MG63 (cell line): ENCODE measurements at places on chromosomes 16 and 17.

DNA sequence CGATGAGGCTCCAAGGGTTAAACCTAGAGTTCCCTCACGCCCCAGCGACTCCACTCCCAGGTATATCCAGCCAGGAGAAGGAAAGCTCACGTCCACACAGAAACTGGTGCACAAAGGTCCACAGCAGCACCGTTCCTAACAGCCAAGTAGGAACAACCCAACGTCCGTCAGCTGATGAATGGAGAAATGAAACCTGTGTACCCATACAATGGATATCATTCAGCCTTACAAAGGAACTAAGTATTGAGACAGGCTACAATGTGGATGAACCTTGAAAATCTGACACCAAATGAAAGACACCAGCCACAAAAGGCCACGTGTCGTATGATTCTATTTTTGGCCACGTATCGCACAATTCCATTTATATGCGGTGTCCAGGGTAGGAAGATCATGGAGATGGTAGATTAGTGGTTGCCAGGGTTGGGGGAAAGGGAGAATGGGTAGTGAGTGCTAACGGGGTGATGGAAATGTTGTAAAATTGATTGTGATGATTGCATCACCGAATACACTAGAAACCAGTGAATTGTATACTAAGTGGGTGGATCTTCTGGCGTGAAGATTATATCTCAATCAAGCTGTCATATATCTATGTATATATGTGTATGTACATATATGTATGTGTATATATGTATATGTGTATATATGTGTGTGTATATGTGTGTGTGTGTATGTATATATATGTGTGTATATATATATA, 30.1 kb downstream of the NLRC3 start:
- no peak for DNase-seq

GRCh38 chr16:4295581-4295980, 20.3 kb upstream of the GLIS2 start:
- peak; percentile 18 for DNase-seq

GRCh38 chr17:4182043-4182442, 39.0 kb downstream of the CYB5D2 start:
- DNase-seq, result no peak

- DNase-seq, result peak; percentile 41
Observed at GRCh38 chr17:82963104-82963950, 116.1 kb upstream of the METRNL start.

GRCh38 chr16:28845761-28846079, 428 bp downstream of the TUFM start:
- no peak for DNase-seq

GRCh38 chr17:79621151-79621943, 10.5 kb upstream of the RBFOX3 start:
- no peak for DNase-seq

DNA sequence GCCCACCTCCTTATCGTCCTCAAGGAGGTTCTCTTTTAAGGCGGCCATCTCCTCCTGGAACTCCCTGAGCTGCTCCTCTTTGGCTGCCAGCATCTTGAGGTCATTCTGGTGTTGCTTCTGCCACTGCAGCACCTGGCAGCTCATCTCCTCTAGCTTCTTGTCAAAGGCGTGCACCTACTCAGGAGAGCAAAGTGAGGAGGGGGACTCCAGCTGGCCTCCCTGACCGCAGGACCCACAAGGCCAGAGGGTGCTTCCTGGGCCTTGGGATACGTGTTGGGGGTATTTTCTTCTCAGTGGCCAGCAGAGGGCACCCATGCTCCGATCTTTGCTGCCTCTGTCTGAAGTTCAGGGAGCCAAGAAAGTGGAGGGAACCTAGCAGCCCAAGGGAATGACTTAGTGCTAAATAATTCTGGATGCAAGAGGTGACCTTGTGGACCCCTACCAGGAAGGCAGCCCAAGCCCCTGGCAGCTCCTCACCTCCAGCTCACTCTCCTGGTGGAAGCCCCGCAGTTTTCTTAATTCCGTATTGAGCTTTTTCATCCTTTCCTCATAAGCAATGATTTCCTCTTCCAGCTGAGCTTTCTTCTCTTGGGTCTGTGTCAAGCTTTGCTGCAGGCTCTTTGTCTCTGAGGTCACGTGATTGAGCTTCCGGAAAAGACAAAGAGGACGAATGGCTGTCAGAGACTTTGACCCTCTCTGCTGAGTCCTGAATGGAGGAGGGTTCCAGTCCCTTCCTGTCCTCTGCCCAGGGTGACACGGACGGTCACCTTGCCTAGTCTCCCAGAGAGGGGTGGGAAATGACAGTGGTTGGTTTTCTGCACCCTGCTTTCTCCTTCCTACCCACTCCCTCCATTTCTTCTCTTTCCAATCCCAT, 31.4 kb downstream of the DHX38 start:
- DNase-seq, result peak; percentile 26

- no peak for DNase-seq
Observed at GRCh38 chr17:77492446-77493237, 351.9 kb downstream of the SEC14L1 start.

GRCh38 chr17:45262516-45263476, 902 bp upstream of the SPATA32 start:
- peak; percentile 39 for DNase-seq

DNA sequence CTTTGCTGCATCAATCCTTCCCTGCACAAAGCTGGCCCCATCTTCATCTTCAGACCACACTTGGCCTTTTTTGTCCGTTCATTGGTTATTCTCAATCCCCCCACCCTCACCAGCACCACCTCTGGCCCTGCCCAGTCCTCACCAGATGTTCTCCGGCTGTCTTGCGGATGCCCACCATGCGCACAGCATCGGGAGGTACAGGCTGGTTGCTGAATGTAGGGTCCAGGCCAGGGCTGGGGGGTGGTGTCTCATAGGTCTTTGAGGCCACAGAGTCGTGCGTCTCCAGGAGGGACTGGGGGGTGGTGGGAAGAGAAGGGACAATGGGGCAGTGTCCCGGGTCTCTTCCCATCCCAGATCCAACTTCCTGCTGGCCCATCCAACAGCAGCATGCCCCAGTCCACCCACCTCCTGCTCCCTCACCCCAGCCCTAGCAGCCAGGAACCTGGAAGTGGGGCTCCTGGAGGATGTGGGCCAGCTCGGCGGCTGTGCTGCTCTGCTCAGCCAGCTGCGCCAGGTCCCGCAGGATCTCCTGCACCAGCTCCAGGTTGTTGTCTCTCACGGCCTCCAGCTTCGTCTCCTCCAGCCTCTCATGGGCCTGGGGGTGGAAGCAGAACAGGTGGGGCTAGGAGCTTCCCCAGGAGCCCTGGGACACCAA, 24.4 kb downstream of the MPP2 start:
- DNase-seq, result no peak

GRCh38 chr17:50221864-50222545, 20.6 kb upstream of the COL1A1 start:
- peak; percentile 94 for DNase-seq

DNA sequence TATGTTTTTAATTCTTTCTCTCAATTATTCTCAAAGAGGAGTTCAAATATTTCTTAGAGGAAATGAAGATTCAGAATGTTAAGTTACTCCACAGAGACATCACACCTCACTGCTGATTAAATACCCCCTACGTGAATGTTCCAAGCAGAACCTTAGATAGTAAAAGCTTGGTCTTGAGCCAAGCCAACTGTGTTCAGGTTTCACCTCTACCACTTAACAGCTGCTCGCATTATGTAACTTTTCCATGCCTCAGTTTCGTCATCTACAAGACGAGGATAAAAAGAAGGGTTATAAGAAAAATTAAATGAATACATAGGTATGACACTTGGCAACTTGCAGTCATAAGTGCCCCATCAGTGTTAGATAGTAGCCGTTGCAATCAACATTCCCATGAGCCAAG, 356.2 kb downstream of the RBFOX1 start:
- no peak for DNase-seq

DNA sequence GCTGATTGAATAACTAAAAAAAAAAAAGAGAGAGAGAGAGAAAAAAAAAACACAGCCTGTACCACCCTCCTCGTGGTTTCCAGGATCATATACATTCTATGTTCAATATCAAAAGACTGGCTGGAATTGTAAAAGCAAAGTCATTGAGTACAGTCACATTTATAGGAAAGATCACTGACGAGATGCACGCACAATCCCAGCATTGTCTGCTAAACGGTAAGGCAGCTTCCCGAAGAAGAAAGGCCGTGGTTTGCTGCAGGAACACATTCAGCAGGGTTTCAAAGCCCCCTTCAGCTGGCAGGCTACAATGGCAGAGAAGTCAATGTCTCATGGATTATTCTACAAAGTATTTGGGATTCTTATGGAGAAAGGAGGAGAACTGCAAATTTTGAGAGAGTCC, 9.3 kb downstream of the NQO1 start:
- no peak for DNase-seq

- DNase-seq, result no peak
Observed at GRCh38 chr17:67959510-67959909, 36.8 kb downstream of the C17orf58 start.

DNA sequence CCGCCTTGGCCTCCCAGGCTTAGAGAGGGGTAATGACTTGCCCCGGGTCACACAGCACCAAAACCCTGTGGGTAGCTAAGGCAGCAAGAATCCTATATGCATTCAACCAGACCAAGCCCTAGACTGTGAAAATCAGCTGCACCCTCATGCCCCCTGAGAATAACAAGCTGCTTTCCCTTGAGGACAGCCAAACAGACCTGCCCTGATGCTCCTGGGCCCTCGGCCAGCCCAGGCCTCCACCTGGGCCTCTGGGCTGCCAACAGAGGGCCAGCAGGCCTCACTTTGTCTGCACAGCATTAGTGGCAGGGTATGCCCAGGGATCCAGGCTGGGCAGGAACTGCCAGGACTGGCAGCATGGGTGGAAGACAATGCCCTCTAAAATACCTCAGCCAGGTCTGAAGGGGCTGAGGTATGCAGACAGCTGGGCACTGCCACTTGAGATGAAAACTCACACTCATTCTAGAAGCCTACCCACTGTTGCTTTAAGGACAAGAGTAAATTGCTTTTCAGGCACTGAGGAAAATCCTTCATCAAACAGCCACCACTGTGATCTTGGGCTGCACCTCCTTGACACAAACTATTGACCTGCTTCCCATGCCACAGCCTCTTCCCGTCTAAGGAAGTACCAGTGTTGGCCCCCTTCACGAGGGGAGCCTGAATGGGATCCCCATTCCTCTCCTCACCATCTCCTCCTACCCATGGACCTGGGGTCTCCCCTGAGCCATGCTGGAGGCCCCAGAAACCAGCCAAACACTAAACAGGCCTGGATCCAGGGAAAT, 8.8 kb downstream of the ST3GAL2 start:
- no peak for DNase-seq

DNA sequence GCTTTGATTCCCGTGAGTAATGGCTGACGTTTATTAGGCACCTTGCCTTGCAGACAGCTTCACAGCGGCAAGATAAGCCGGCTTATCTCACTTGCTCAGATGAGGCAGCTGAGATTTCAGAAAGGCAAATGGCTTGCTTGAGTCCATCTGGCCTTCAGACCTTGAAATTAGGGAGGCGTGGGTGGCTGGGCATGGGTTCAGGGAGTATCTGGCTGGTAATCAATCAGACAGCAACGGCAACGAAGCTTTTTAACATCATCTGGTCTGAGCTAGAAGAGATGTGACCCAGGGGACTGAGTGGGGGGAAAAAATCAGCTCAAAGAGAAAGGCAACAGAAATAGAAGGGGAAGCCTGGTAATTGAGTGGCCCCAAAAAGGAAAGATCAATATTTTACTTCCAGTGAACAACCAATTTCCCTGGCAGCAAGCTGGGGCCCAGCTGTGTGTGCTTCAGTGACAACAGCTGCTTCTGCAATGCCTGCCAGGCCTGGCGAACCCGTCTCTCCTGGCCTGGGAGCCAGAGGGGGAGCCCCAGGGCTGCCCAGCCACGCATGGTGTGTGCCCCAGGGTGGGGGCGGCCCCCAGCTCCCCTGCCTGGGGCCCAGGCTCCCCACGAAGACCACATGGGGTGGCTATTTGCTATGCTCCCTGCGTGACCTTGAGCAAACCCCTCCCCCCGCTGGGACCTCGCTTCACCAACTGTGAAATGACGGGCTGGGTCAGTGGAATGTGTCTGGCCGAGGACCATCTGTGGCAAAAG, 34.0 kb downstream of the RAB11FIP4 start:
- no peak for DNase-seq

- peak; percentile 40 for DNase-seq
Observed at GRCh38 chr17:61574542-61575351, 16.3 kb downstream of the NACA2 start.

GRCh38 chr17:71905376-71906031, 215.3 kb upstream of the SOX9 start:
- DNase-seq, result no peak

GRCh38 chr16:30958175-30959079, 873 bp downstream of the SETD1A start:
- DNase-seq, result peak; percentile 70

DNA sequence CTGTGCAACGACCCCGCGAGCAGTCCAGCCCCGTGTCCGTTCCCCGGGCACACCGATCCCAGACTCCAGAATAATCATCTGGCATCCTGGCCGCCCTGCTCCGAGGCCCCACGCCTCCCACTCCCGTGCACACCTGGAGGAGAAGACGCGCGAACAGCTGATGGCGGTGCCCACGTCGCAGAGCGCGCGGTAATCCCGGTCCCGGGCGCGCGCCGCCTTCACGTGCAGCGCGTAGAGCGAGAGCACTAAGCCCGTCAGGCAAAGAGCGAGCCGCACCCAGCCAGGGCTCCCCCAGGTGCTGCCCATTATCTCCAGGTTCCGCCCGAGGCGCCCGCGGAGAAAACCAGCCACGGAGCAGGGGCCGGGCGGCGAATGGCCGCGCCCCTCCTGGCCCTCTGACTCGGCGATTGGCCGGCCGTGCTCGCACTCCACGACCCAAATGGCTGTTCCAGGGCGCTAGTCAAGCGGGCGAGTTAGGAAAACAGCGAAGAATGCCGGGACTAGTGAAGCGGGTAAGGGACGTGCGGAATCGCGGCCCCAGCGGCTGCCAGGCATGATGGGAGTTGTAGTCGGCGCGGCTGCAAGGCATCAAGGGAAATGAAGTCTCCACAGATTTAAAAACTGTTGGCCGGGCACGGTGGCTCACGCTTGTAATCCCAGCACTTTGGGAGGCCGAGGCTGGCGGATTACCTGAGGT, at the start of gene VKORC1:
TSS of gene VKORC1 (minus strand) at position 374 of the 697 bp plus-strand sequence. CDS start at position 306, 68 bp downstream.
- DNase-seq, result peak; percentile 99

DNA sequence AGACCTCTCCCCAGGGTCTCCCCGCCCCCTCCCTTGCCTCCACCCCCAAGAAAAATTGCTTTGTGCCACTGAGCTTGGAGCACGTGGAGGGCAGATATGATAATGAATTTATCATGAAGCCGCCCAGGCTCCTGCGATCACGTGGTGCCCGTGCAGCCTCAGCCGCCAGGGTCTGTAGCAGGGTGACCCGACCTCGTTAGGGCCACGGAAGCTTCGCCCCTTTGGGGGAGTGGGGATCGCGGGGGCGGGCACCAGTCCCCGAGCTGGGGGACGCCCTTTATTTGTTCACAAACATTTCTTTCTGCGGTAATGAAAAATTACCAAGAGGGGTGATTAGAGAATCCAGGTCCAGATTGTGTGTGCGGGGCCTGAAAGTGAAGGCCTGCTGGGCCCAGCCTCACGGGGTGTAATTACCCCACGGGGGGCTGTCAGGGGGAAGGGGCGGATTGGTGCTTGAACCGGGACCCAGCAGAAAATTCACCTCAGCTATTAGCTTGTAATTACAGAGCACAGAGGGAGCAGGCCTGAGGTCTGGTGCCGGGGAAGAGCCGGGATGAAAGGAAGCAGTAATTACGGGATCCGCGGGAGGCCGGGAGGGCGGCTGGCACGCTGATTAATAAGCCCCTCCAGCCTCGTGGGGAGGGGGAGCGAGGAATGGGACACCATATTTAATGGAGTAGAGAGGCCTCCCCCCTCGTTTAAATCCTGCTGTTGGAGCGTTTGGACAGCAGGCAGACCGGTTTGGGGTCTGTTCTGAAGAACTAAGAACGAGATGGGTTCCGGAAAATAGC, 13.3 kb downstream of the GSE1 start:
- DNase-seq, result no peak
